ENCODE measurements at places on chromosomes 11 and 22.

- no peak for DNase-seq
Observed at GRCh38 chr11:83639995-83640758, 354.0 kb upstream of the CCDC90B start.

GRCh38 chr11:61361741-61362541 is at the start of the genes CYB561A3 and TMEM138:
TSS of gene CYB561A3 (minus strand) at chr11:61361882. CDS start at chr11:61356713, 5,169 bp downstream.
TSS of gene TMEM138 (plus strand) at chr11:61362374. CDS start at chr11:61364391, 2,017 bp downstream.
- DNase-seq: peak; percentile 94

DNA sequence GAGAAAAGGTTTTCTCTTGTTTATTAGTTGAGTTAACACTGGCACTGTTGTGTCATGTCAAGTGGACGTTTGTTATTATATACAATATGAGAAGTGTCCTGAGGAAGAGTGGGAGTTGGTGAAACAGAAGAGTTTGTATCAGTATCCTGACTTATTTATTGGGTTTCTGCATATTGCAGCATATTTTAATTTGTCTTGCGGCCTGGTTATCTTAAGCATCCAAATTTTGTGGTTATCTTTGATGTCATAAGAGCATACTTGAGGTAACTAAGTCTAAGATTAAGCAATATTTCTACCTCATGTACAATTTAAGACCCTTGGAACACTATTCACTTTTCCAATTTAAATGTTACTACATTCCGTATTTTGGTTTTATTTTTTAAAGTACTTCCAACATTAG is 103.5 kb downstream of the DDX10 start:
- no peak for DNase-seq

GRCh38 chr22:19412478-19412877 is 19.1 kb downstream of the HIRA start:
- DNase-seq: no peak

DNA sequence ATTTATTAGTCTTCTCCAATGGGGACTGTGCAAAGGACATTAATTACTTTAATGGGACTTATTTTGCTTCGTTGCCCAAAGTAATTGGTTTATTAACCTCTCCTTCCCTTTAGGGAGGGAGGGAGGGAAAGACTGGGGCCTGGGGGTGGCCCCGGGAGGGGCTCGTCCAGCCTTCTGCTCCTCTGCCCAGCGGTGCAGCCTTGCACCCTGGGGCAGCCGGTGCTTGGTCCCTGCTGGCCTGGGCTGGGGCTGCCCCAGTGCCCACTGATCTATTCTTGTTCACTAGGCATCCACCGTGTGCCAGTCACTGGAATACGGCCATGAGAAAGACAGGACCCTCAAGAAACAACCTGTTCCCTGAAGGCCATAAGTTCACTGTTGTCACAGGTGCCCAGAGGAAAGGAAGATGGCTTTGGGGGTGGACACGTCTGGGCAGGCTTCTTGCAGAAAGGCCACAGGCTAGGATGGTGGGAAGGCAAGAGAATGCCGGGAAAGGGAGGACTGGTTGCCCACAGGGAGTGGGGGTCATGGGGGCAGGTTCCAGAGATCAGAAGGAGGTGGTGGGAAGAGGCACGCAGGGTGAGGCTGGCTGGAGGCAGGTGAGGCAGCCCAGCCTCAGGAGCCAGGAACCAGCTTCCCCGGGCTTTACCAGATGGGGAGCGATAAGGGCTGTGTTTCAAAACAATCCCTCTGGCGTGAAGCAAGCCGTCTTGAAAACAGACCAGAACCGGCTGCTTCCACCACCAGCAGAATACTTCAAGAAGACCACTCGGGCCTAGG is 47.6 kb upstream of the KCNQ1OT1 start:
- DNase-seq: no peak

DNA sequence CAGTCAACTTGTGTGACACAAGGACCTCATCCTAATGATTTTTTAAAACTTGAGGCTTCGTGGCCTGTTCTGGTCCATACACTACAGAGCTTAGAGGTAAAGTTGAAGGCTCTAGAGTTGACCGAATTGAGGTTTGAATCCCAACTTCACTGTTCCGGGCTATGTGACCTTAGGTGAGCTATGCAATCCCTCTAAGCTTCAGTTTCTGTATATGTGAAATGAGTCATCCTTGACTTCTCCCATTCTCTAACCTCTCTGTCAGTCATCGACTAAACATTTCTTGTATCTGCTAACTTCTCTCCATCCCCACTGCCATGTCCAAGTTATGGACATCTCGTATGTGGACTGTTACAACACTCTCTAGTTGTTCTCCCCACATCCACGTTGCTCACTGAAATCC is 178.2 kb upstream of the TMEM45B start:
- peak; percentile 37 for DNase-seq

- DNase-seq: no peak
Observed at GRCh38 chr11:15967166-15967565, 389.2 kb downstream of the SOX6 start.

GRCh38 chr11:20840341-20840740 is 171.0 kb downstream of the NELL1 start:
- no peak for DNase-seq

GRCh38 chr11:63573881-63574855 is 11.0 kb upstream of the PLAAT2 start:
- peak; percentile 78 for DNase-seq

GRCh38 chr11:120964857-120965256 is 59.0 kb upstream of the TBCEL start:
- peak; percentile 39 for DNase-seq

- peak; percentile 99 for DNase-seq
Observed at GRCh38 chr11:3049430-3050243, 7.6 kb downstream of the CARS1 start.

DNA sequence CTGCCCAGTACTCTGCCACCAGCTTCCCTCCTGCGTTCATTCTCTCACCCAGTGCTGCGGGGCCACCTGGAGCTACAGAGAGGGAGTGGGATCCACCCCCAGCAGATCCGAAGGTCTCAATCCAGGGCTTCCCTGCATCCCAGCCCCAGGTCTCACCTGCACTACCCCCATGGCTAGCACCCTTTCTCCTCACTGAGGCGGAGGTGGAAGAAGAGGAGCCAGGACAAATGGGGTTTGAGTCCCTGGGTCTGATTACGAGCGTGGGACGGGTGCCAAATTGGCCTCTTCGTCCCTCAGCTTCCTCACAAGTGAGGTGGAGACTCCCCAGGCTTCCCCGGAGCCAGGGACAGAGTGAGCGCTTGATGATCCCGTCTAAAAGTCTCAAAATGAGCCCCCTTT is 64.2 kb downstream of the NFAM1 start:
- no peak for DNase-seq

GRCh38 chr11:70542811-70543210 is 144.5 kb downstream of the CTTN start:
- no peak for DNase-seq

DNA sequence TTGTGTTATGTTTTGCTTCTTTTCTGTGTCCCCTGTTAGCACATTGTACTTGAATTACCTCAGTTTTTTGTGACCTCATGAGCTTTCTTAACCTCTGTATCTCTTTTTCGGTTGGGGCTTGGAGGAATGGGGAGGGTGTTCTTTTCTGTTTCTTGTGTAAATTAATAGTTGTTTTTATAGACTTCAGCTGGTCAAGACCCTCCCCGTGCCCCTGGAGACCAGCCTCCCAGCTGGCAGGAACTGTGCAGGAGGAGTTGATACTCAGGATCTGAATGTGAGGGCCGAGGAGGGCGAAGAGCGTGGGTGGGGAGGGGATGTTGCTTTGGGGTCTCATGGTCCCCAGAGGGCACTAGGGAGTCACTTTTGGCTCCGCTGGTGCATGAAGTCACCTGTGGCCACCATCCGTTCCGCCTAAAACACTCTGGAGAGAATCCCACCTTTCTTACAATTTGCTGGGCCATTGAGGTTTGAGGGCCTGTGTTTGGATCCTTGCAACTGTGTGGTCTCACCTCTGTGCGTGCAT is 44.3 kb upstream of the NNMT start:
- no peak for DNase-seq

DNA sequence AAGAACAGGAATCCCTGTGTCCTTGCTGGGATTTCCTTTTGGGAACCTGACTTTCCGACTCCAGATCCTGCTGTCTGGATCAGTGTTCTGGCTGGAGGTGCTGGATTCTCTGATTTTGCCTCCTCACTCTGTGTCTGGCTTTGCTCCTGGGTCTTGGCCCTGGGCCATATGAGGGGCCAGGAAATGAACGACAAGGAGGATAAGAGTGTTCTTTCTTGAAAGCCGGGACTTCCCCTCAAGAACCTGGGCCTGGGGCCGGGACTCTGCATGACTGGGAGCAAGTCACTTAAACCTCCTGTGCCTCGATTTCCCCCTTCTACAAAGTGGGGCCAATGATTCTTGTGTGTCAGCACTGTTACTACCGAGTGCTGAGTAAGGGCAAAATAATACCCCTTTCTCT is 2.9 kb upstream of the MYO7A start:
- DNase-seq: no peak

DNA sequence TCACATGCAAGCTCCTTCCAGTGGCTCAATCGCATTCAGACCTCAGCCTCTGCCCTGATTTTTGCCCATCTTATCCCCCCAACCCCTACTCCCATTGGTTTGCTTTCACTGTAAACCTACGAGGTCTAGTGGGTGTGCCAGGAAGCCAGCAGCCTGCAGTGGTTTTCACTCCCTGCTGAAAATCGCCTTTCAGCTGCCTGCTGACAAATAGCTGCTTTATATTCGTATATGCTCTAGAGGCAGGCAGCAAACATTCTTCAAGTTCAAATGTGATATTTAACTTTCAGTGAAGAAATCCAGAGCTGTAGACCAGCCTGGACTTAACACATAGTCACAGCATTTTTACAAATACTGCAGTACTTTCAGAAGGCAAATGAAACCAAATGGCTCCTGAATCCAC is 92.8 kb upstream of the APOA1 start:
- DNase-seq: no peak

- DNase-seq: no peak
Observed at GRCh38 chr11:10287766-10288715, 6.0 kb downstream of the SBF2 start.

DNA sequence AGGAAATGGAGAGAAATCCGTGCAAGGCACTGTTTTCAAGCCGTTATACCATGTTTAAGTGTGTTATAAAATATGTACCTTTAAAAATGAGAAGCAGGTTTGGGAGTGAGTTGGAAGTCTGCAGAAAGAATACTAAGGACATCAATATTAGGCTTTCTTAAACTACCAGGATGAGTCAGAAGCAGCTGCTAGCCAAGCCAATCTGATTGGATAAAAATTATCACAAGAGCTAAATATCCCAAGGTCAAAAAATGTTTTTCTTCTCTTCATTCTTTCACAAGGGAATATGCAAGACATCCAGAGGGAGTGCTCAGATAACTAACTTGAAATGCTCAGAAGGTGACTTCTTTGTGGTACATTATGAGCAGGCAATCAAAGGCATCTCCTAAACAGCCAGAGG is 19.3 kb upstream of the CKAP5 start:
- DNase-seq: peak; percentile 80

- no peak for DNase-seq
Observed at GRCh38 chr11:12238420-12238819, 128.0 kb downstream of the MICAL2 start.

DNA sequence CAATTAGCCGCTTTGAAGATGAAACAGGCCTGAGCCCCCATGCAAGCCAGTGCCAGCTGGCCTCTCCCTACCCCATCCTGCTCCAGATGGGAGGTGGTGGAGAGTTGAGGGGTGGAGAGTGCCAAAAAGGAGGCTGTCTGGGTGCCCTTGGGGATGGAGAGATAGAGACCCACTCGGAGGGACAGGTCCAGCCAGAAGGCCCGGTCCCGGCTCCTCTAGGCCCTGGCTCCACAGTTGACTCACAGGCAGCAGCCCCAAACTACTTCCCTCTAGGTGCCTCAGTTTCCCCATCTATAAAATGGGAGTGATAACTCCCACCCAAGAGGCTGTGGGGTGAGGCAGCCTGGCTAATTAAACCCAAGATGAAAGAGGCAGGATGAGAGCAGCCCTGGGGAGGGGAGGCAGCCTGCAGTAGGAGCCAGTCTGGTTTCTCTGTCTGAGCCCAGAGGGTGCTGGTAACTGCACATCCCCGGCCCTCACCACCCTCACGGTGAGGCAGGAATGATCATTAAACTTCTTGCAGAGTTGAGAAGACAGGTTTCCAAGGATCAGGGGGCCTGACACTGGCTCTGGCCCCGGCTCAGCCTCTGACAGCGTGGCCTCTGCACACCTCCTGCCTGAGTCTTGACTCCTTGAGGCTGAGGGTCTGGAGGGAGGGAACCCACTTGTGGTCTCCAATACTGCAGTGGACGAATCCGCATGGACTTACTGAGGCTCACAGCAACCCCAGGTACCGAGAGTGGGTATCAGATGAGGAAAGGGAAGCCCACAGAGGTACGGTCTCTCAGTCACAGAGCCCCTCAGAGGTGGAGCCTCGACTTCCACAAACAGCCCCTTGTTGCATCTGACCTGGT is 1.4 kb upstream of the AP5B1 start:
- DNase-seq: no peak

DNA sequence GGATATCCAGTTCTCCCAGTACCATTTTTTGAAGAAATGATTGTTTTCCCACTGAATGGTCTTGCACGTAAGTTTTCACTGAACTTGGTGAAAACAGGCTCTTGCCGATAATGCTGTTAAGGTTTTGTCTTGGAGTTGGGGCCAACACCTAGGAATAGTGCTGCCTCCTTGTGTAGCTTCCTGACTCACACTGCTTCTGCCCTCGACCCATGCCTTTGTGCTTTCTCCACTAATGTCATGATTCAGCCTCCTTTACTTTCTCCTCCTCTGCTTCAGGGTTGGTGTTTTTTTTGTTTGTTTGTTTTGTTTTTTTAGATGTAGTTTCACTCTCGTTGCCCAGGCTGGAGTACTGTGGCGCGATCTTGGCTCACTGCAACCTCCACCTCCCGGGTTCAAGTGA is 30.2 kb downstream of the SLC5A1 start:
- DNase-seq: no peak

DNA sequence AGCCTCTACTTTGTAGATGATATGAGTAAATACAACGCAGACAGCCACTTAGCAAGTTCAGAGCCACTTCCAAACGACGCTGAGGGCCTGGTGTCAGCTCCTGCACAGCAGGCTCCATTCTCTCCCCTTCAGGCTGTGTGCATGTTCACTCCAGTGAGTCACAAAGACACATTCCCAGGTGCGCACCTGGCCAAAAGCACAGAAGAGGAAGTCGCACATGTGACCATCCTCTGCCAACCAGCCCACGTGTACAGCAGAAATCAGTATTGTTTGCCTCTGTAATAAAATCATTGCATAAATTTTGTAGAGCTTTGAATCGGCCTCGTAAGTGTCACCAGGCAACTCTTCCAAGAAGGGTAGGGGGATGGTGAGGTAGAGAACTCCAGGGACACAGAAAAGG is 19.5 kb upstream of the TPH1 start:
- DNase-seq: no peak

GRCh38 chr11:12050470-12051286 is 42.3 kb upstream of the DKK3 start:
- DNase-seq: peak; percentile 24

DNA sequence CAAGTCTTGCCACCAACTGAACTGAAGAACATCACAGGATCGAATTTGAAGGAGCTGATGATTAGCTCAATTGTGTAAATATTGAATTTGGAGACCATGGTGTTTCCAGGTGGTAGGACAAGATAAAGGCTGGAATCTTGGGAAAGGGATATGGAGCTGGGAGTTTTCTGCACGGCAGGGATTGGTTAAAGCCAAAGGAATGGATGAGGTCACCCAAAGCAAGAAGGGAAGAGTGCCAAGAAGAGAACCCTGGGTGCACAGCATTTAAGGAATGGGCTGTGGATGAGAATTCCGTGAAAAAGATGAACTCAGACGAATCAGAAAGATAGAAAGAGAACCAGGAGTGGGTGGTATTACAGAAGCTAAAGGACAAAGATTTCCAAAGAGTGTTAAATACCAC is 29.4 kb upstream of the RRAS2 start:
- peak; percentile 65 for DNase-seq

- no peak for DNase-seq
Observed at GRCh38 chr11:46315783-46316563, 31.3 kb upstream of the DGKZ start.

All from EH (cell line).